Fibroblast of villous mesenchyme (primary cell): ENCODE measurements at places on chromosomes 3 and 15.

GRCh38 chr15:81387621-81388435 is 13.8 kb upstream of the TMC3 start:
- no peak for DNase-seq

GRCh38 chr3:108511490-108511889 is 1.1 kb upstream of the MYH15 start:
- DNase-seq = no peak

- no peak for DNase-seq
Measured at GRCh38 chr3:156071031-156071430, 49.3 kb upstream of the KCNAB1 start.

GRCh38 chr3:140223631-140224030 is 288.6 kb downstream of the CLSTN2 start:
- DNase-seq = no peak

DNA sequence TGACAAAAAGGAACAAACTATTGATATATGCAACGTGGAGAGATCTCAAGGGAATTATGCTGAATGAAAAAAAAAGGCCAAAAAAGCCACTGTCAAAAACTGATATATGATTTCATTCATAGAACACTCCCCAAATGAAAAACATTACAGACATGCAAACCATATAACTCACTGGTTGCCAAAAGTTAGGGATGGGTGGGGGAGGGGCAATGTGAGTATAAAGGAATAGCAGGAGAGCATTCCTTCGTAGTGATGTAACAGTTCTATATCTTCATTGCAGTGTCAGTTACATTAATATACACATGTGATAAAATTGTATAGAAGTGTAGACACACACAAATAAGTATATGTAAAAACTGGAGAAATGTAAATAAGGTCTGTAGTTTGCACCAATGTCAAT is 12.2 kb downstream of the GBE1 start:
- no peak for DNase-seq
